Aorta (tissue), 5 donors: ENCODE measurements at places on chromosomes 5 and 9. TPM values are rescaled to one million over a fixed set of nuclear protein-coding genes. Genes with fewer than 3 reads are reported as not detected.

GRCh38 chr5:179994583-179995323, 76.8 kb downstream of the RNF130 start:
- no peak overlapping the region for H3K27ac ChIP-seq
- no peaks in the 10 kb centered on the region for H3K27me3 ChIP-seq
- no peaks in the 10 kb centered on the region for H3K4me1 ChIP-seq
- no peak for DNase-seq
- no peak overlapping the region for H3K4me3 ChIP-seq

DNA sequence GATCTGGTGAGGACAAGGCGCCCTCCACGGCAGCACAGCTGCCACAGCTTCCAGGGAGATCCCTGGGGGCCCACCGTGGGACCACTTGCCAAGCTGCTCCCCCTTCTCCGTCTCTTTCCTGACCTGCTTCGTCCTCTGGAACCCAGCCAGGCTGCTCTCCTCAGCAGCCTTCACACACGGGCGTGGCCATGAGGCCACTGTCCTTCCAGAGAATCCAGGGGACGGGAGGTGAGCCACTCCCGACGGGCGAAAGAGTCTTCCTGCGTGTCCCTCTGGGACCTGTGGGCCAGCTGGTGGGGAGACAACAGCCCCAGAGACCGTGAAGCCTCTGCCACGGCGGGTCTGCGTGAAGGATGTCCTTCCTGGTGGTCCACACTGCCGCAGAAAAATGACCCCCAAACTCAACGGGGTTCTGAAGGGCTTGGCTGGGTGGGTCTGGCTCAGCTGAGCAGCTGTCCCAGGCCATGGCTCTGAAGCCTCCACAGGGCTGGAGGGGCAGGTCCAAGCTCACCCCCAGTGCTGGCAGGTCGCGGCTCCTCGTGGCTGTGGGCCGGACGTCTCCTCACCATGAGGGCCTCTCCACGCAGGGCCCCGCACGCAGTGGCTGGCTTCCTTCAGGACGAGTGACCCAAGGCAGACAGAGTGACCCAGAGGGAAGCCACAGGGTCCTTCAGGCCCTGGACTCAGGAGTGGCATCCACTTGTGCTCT, 47.4 kb upstream of the NKD2 start:
- H3K36me3 ChIP-seq, result no peaks in the 10 kb centered on the region
- no peaks in the 10 kb centered on the region for H3K27me3 ChIP-seq
- H3K27ac ChIP-seq, result no peak overlapping the region

- DNase-seq, result no peak
- no peaks in the 10 kb centered on the region for H3K4me1 ChIP-seq
- no peak overlapping the region for H3K4me3 ChIP-seq
Observed at GRCh38 chr5:122172207-122172606, 42.9 kb downstream of the ZNF474 start.

GRCh38 chr5:6838736-6839135, 125.5 kb downstream of the TENT4A start:
- H3K4me3 ChIP-seq, result no peak overlapping the region
- H3K36me3 ChIP-seq, result no peaks in the 10 kb centered on the region
- no peaks in the 10 kb centered on the region for H3K27me3 ChIP-seq
- H3K4me1 ChIP-seq, result no peaks in the 10 kb centered on the region
- DNase-seq, result no peak
- no peak overlapping the region for H3K27ac ChIP-seq

GRCh38 chr5:172180936-172181335, 7.1 kb downstream of the STK10 start:
- no peaks in the 10 kb centered on the region for H3K4me1 ChIP-seq
- no peak overlapping the region for H3K27ac ChIP-seq
- peak; percentile 9 for DNase-seq
- H3K27me3 ChIP-seq, result no peaks in the 10 kb centered on the region

Gene ANKRD20A1
- 1.9 TPM for total RNA-seq

GRCh38 chr9:37575511-37575914, 667 bp downstream of the FBXO10 start:
- H3K4me1 ChIP-seq, result no peaks in the 10 kb centered on the region
- DNase-seq, result no peak
- H3K27ac ChIP-seq, result peak overlapping the region; percentile 37
- H3K36me3 ChIP-seq, result no peaks in the 10 kb centered on the region
- H3K4me3 ChIP-seq, result peak overlapping the region; percentile 78

- no peaks in the 10 kb centered on the region for H3K4me1 ChIP-seq
- H3K36me3 ChIP-seq, result no peaks in the 10 kb centered on the region
- H3K4me3 ChIP-seq, result no peak overlapping the region
- DNase-seq, result no peak
- no peaks in the 10 kb centered on the region for H3K27me3 ChIP-seq
Observed at GRCh38 chr9:22522206-22522740, 75.6 kb downstream of the DMRTA1 start.
